ENCODE measurements at places on chromosomes 4 and X. TPM values are rescaled to one million over a fixed set of nuclear protein-coding genes. Genes with fewer than 3 reads are reported as not detected.

DNA sequence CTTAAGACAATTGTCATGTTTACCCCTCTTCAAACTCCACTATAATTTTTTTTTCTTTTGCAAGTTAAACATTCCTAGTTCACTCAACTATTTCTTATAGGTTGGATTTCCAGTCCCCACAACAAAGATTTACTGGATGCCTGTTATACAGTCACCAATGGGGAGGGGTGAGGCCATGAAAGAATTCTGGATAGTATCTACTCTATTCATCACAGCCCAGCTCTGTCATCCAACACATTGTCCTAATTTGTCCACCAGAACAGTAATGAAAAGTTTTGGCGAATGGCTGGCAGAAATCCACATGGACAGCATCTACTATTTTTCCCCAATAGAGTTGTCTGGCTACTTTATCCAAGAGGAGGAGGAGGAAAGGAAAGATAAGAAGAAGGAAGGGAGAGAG is 192.7 kb upstream of the S100G start:
- no peak for DNase-seq

RAB9A gene
- 100 TPM for total RNA-seq

ITIH6 gene
- not detected for total RNA-seq

DNA sequence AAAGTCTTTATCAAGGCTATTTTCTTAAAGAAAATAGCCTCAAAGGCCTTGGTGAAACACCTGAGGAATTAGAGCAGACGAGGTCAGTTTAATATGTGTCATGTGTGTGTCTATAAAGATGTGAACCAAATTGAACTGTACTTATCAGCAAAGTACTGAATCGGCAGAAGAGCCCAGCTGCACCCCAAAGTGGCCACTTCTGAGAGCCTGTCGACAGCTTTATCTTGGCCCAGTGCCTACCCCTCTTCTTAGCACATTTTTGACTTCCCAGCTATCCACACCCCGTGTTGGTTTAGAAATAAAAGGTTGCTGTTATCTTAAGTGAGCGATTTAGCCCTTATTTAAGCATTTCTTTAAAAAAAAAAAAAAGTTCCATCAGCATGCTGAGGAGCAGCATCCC is 329.7 kb downstream of the FBXW7 start:
- DNase-seq, result no peak

DNA sequence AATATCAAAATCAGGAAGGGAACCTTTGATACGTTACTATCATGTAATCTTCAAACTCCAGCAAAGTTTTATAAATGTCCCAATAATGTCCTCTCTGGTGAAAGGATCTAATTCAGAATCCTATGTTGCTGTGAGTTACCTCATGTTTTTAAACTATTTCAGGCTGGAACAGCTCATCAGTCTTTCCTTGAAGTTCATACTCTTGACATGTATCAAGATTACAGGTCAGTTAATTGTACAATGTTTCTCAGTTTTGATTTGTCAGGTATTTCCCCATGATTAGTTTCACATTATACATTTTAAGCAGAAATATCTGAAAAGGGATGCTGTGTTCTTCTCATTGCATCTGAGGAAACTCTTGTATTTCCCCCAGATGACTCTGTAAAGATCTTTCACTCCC is 136.5 kb upstream of the HS3ST1 start:
- no peak for DNase-seq

- DNase-seq, result peak; percentile 29
Observed at GRCh38 chr4:160745126-160745525, 1418.7 kb downstream of the FSTL5 start.

GPR82 gene
- total RNA-seq, result not detected

Measured in Caki2 (cell line).